HepG2 (cell line): ENCODE measurements at places on chromosomes 6 and 20. TPM values are rescaled to one million over a fixed set of nuclear protein-coding genes. Genes with fewer than 3 reads are reported as not detected.

Gene ASIP
- not detected in 2 replicates for polyA plus RNA-seq

Gene CNR1
- polyA plus RNA-seq = not detected in 2 replicates

Gene POLR1H
- polyA plus RNA-seq = 61.4 and 69.7 TPM in 2 replicates

Gene RAMACL
- 0.14 and 0.29 TPM in 2 replicates for polyA plus RNA-seq

Gene SLC16A10
- polyA plus RNA-seq = 4.5 and 8.2 TPM in 2 replicates

Gene RBM24
- polyA plus RNA-seq = 14.2 and 17.4 TPM in 2 replicates

Gene PRELID3B
- 19.5 and 23.3 TPM in 2 replicates for polyA plus RNA-seq

Gene ARG1
- polyA plus RNA-seq = 11.2 TPM in 2 replicates

Gene MTO1
- 20.1 and 21.1 TPM in 2 replicates for polyA plus RNA-seq

Gene EPB41L1
- polyA plus RNA-seq = 39.0 and 53.0 TPM in 2 replicates

Gene FRK
- polyA plus RNA-seq = 1.3 and 1.5 TPM in 2 replicates

Gene CST2
- polyA plus RNA-seq = not detected in 2 replicates

Gene TCF21
- not detected in 2 replicates for polyA plus RNA-seq

Gene WFDC2
- 0.13 and 0.33 TPM in 2 replicates for polyA plus RNA-seq

Gene ANKRD6
- 0.36 and 0.48 TPM in 2 replicates for polyA plus RNA-seq

Gene COL11A2
- polyA plus RNA-seq = 0.55 and 0.73 TPM in 2 replicates

Gene HMGCLL1
- not detected in 2 replicates for polyA plus RNA-seq

Gene TM9SF4
- polyA plus RNA-seq = 171 and 183 TPM in 2 replicates

Gene SAMD10
- 11.0 and 11.8 TPM in 2 replicates for polyA plus RNA-seq

Gene CLVS2
- polyA plus RNA-seq = not detected in 2 replicates

Gene RAB5IF
- polyA plus RNA-seq = 218 and 261 TPM in 2 replicates

Gene PPARD
- polyA plus RNA-seq = 13.3 and 16.2 TPM in 2 replicates

Gene SEC63
- polyA plus RNA-seq = 29.6 and 45.9 TPM in 2 replicates

Gene ATXN1
- 39.5 and 40.2 TPM in 2 replicates for polyA plus RNA-seq

Gene NKAPL
- polyA plus RNA-seq = not detected in 2 replicates

Gene C4A
- polyA plus RNA-seq = 478 and 755 TPM in 2 replicates
